CD4-positive, alpha-beta memory T cell (primary cell): ENCODE measurements at places on chromosomes 12 and 14.
A peak's percentile ranks its signal among the peaks of the same experiment; 100 is the strongest.

GRCh38 chr14:91273885-91274273, 29.4 kb upstream of the GPR68 start:
- no peak for DNase-seq

DNA sequence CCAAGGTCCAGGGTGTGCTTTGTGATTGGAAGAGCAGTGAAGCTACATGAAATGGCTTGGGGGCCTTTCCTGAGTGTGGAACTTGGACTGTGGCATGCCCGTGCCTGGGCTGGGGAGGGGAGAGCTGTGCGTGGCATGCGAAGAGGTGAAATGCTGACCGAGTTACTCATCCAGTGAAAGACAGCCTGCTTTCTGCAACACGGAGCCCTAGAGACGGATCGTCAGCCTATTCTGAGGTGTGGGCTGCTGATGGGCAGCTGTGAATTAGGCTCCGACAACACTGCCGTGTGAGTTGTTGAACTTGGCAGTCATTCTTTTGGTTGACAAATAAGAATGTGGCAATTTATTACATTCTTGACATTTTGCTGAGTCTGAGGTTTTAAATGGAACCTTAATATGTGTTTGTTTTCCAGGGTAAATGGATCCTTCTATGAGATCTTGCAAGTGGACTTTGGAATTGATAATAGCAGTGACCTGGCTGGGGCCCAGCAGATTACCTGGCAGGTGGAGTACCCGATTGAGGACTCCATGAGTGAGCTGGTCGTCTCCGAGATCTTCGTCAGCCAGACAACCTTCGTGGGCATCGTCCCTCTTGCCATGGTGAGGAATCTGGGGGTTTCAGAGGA, 453.9 kb downstream of the AACS start:
- no peak for DNase-seq

- no peak for DNase-seq
These were observed 6.2 kb upstream of the WDR89 start for GRCh38 chr14:63647696-63648410.

DNA sequence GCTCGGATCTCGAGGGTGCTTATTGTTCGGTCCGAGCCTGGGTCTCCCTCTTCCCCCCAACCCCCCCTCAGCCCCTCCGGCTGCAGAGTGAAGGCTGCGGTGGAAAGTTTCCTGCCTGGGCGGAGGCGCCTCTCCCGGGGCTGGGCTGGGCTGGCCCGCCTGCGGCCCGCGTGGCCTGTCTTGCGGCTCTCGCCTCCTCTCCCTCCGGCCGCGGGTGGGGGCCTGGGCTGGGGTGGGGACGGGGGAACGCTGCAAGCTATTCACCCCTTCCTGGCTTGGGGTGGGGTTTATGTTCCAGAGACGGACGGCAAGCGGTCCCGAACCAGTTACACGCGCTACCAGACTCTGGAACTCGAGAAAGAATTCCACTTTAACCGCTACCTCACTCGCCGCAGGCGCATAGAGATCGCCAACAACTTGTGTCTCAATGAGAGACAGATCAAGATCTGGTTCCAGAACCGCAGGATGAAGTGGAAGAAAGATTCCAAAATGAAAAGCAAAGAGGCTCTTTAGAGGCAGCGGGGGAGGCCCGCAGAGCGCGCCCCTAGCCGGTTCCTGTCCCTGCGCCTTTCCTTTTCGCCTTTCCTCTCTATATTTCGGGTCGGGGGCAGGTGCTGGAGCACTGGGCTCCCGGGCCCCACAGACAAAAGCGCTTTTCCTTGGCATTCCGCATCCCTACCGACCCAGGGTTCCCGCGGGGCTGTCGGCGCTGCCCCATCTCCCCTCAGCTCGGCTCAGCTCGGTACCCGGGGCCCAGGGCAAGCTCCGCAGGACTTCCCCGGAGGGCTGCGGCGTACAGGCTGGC, 1.3 kb downstream of the HOXC5 start:
- no peak for DNase-seq

- no peak for DNase-seq
These were observed 29.6 kb downstream of the CFAP251 start for GRCh38 chr12:121947981-121948380.

DNA sequence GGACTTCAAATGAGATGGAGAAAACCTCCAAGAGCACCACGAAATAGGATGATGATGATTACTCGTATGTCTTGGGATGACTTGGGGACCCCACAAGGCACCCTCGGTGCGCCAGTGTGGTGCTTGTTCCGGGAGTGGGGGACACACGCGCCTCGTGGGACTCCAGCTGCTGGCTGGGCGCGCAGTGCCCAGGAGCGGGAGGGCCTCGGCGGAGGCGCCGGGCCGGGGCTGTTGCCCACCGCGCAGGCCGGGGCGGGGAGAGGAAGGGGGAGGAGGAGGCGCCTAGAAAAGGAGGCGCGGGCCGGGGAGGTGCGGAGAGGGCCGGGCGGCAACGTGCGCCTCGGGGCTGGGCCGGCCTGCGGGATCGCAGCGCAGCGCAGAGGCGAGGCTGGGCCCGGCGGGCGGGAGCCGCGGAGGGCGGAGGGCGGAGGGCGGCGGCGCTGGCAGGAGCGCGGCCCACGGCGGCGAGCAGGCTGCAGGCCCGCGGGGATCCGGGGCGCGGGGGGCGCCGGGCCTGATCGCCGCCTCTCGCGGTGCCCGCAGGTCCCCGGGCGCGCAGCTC, at the start of gene RFLNA:
RFLNA (plus strand) TSS at position 314 of the 562 bp plus-strand sequence. CDS start 337 bp downstream, outside the sequence.
- DNase-seq: no peak

DNA sequence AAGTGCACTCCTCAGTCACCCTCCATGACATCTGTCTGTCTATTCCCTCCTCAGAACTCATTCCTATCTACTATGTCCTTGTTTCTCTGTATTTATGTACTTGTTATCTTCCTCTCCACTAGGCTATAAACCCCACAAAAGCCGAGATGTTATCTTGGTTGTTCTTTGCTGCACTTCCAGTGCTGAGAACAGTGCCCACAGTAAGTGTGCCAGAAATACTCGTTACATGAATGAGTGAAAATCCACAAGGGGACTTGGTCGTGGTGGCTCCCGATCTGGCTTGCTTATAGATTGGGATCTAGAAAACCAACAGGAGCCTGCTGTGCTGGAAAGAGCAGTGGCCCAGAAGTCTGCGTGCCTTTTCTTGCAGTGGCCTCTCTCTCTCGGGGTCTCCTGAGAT, 111.9 kb upstream of the PRMT8 start:
- DNase-seq: no peak

DNA sequence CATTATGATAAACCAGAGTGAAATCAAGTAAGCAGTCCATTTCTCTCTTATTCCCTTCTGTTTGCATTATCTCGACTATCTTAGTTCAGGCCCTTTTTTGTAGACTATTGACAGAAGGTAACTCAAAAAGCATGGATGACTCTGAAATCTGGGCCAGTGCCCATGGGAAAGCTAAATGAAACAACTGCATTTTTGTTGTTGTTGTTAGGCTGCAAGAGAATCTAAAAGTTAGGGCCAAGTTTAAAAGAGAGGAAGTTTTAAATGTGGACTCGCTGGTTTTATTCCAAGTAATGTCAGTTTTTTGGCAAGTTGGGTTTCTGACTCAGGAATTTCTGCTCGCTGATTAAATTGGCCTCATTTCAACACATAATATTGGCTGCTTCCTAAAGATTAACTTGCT, 201.1 kb downstream of the PIK3C2G start:
- no peak for DNase-seq

- DNase-seq: peak; percentile 42
These were observed 43.5 kb downstream of the ERH start for GRCh38 chr14:69354383-69355153.
